ENCODE measurements at places on chromosomes 11 and 22. TPM values are rescaled to one million over a fixed set of nuclear protein-coding genes. Genes with fewer than 3 reads are reported as not detected.

POTEH gene
- not detected for polyA plus RNA-seq

TBX1 gene
- polyA plus RNA-seq = 1.2 TPM

DDIAS gene
- 0.38 TPM for polyA plus RNA-seq

GRCh38 chr11:11293798-11294550, 59.1 kb downstream of the CSNK2A3 start:
- DNase-seq = no peak

- no peak for DNase-seq
Measured at GRCh38 chr11:48081151-48082010, 101.0 kb downstream of the PTPRJ start.

GRCh38 chr11:128336203-128336602, 251.2 kb downstream of the ETS1 start:
- no peak for DNase-seq

OR8J1 gene
- not detected for polyA plus RNA-seq

DNA sequence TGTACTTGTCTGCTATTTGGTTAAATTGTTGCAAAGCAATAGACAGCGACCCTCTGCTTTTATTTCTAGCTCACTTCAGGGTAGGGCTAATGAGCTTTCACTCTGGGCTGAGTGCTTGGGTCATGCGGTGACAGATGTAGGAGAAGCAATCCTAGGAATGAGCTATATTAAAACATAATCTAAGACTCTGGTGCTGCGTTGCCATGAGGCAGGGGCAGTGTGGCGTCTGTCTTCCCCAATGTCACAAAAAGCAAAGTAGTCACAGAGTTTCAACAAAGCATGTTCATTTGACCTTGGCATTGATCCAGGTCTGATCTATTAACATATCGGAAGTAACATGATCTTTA, 55.5 kb upstream of the GRAMD1B start:
- no peak for DNase-seq

PATE2 gene
- polyA plus RNA-seq = 0.10 TPM

- DNase-seq = no peak
Measured at GRCh38 chr11:114282488-114282887, 13.7 kb upstream of the NNMT start.

DNA sequence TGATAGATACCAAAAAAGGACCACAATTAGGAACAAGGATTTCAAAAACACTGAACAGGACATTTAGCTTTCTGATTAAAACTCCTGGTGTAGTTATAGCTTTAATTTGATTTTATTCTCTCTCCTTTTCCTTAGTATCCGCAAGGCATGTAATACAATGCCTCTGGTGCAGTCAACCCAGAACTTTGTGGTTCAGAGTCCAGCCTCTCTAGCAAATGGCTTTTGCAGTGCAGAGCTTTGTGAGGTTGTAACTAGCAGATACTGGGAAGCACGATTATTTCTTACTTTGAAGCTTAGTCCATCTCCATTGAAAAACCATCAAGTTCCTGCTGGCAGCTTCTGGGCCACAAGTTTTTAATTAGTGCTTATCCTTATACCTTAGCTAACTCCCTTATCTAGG, 79.8 kb downstream of the GRIA4 start:
- no peak for DNase-seq

GRCh38 chr22:47450876-47451475, 688.5 kb downstream of the TBC1D22A start:
- DNase-seq = no peak

CHRM1 gene
- not detected for polyA plus RNA-seq

DNA sequence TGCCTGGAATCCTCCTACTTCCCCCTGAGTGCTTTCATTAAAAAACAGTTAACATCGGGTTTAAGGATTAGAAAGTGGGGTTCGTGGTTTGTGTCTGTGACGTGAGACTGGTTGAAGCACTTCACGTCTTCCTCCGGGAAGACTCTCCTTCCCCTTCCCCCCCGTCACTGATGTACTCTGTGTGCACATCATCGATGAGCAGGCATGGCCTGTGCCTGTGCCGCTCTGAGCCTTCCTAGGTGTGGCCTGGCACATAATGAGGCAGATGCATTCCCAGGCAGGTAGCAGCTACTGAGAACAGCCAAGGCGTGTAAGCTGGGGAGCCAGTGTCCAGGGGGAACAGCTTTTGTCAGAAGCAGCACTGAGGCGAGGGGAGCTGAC, 93.8 kb downstream of the BCR start:
- DNase-seq = no peak
